ENCODE measurements at places on chromosomes 3 and 15. TPM values are rescaled to one million over a fixed set of nuclear protein-coding genes. Genes with fewer than 3 reads are reported as not detected.

- DNase-seq: no peak
Observed at GRCh38 chr3:102036017-102036416, 186.7 kb downstream of the NFKBIZ start.

GRCh38 chr3:17980863-17981262, 238.4 kb upstream of the TBC1D5 start:
- no peak for DNase-seq

GRCh38 chr3:158918008-158918407, 116.2 kb downstream of the MFSD1 start:
- no peak for DNase-seq

GRCh38 chr3:101828691-101829436, 20.4 kb upstream of the NFKBIZ start:
- peak; percentile 37 for DNase-seq

GRCh38 chr15:96374499-96374898, 44.0 kb downstream of the NR2F2 start:
- DNase-seq: no peak

- peak; percentile 55 for DNase-seq
Observed at GRCh38 chr15:63048776-63049665, 6.5 kb downstream of the TPM1 start.

DNA sequence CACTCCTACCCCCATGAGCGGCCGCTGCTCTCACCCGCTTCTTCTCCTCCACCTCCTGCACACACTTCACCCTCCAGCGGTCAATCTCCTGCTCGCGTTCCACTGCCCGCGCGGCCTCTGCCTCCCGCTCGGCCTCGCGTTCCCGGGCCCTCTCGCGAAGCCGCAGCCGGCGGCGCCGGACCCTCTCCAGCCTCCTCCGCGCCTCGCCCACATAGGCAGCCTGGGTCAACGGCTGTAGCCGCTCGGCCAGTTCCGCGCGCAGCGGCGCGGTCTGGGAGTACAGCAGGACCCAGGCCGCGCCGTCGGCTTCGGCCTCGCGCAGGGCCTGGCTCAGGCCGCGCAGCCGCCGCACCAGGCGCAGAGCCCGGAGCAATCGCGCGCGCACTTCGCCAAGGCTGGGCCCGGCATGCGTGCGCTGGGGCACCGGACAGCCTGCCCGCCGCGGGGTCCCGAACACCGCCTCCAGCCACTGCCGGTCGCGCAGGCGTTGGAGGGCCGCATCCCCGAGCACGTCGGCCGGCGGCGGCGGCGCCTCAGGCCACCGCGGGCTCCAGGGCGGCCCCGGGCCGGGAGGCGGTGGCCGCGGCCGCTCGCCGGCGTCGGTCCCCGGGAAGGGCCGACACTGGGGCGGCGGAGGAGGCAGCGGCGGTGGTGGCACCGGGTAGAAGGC, 595 bp downstream of the PDCD7 start:
- no peak for DNase-seq

DNA sequence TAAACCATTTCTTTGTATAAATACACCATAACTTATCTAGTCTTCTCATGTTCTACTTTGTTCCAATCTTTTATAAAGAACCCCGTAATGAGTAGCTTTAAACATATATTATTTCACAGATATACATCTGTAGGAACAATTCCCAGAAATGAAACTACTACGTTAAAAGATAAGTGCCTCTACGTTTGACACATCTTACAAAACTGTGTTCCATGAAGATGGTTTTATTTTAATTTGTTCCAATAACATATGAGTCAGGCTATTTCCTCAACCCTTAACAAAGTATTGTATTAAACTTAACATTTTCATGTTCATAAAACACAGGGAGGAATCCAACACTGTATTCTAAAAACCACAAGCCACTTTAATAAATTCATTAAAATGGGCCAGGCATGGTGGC, 52.9 kb downstream of the TRPM7 start:
- DNase-seq: no peak

GRCh38 chr3:26193558-26193957, 403.7 kb downstream of the OXSM start:
- DNase-seq: no peak

DNA sequence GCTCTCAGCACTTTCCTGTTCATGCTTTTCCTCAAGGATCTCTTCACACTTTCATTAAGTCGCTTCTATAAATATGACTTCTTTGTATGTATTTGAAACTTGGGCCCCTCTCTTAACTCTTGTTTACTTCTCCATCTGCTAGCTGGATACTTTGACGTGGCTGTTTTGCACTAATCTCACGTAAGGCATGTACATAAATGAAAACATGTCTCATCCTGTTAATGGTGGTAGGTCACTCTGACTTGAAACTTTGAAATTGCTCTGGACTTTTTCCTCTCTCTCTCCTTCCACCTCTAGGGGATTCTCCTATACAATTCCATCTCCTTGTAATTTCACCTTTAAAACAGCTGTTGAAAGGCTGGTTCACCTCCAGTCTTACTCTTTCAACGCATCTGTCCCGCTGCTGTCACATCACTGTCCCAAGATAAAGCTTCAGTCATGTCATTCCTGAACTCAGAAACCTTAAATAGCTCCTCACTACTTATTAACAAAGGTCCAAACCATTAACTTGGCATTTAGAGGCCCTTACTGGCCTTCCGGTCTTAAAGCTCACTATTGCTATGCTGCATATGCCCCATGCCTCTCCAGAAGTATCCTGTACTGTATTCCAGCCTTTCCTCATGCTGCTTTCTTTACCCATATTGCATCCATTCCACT, 1.2 kb downstream of the BLOC1S6 start:
- no peak for DNase-seq

- no peak for DNase-seq
Observed at GRCh38 chr3:40524222-40524567, 565 bp upstream of the ZNF621 start.

DNA sequence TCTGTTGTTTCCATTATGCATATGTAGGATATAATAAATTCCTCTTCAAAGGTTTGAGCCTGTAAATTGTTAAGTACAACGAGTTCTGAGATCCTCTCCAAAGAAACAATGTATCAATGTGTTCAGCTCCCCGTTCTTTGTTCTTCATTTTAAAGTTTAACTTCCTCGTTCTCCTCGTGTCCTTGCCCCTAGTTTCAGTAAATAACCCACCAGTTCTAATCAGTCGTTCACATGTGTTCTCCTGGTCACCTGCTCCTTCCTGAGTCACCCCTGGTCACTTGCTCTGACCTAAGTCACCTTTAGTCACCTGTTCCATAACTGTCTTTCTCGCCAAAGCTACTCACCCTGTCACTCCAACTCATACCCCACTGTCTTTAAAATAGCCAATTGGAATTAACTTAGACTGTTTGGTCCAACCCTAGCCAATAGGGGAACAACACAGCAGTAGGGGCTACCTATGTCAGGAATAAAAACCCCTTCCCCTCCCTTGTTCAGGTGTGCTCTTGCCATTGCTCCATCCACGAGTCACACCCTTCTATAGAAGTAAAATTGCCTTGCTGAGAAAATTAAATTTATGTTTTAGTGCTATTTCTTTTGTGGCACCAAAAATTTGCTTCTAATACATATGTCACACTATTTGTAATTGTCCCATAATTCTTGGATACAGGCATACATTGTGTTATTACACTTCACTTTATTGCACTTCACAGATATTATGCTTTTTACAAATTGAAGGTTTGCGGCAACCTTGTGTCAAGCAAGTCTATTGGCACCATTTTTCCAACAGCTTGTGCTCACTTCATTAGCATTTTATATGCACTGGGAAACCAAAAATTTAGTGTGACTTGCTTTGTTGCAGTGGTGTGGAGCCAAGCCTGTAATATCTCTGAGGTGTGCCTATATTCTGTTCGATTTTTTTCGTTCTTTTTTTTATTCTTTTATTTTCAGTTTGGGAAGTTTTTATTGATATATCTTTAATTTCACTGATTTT, 15.3 kb upstream of the MCF2L2 start:
- no peak for DNase-seq

GRCh38 chr3:11523572-11524101, 120.1 kb downstream of the VGLL4 start:
- no peak for DNase-seq

GRCh38 chr3:38003371-38003816, 12.8 kb downstream of the VILL start:
- peak; percentile 58 for DNase-seq

DNA sequence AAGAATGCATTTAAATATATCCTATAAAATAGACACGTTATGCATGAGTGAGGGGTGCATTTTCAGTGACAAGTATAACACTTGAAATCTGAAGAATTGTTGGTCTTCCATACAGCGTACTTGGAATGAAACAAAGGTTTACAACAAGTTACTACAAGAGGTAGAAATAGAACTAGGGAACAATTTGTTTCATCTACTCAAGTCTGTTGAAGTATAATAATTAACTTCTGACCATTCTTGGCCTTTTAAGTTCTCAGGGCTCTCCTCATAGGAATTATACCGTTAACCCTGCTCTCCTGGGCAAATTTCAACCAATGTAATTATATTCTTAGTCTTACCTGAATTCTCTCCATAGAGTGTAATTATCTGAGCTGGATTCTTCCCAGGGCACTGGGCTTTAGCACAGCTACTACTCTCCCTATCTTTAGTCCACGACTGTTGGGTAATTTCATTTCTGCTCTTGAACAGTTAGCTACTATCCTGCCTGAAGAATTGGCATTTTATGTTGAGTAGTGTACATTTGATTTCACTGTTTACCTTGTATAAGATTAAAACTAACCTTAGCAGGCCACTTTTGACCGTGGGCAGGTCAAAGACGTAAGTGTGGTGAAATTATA, 100.6 kb downstream of the UBE2E2 start:
- no peak for DNase-seq

The CLDN11 gene
- not detected for polyA plus RNA-seq

The CHRNA3 gene
- 0.13 TPM for polyA plus RNA-seq

The PLSCR4 gene
- not detected for polyA plus RNA-seq

The SNX22 gene
- polyA plus RNA-seq: 0.85 TPM

The LDHAL6B gene
- not detected for polyA plus RNA-seq

The FBLN2 gene
- polyA plus RNA-seq: not detected

Measured in CD4-positive, CD25-positive, alpha-beta regulatory T cell (primary cell).